ENCODE measurements at places on chromosomes 5 and 9.

- no peak for DNase-seq
Measured at GRCh38 chr9:133844398-133844784, 106.2 kb upstream of the SARDH start.

GRCh38 chr5:15966066-15966640 lies 213.4 kb downstream of the MARCHF11 start:
- DNase-seq: no peak

- no peak for DNase-seq
Measured at GRCh38 chr5:139062910-139063663, 135.1 kb downstream of the SIL1 start.

DNA sequence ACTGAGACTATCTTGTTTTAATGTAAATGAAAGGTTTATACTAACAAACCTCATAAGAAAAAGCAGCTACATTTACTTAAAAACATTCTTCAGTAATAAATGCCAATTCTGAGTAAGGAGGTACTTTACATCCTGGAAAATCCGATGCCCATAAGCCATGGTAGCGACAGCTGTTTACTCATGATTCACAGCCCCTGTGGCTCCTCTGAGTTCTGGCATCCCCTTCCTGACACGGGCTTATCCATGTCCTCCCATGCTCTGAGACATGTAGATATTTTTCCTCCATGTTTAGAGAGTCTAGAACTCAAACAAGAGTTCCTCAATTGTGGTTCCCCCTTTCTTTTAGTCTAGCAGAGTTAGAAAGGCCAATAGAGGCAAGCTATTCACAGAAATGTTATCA lies 63.1 kb upstream of the DEPDC1B start:
- DNase-seq: no peak

GRCh38 chr9:71285191-71285656 lies 163.8 kb upstream of the TRPM3 start:
- DNase-seq: peak; percentile 77

GRCh38 chr5:149371296-149371962 lies 7.7 kb downstream of the IL17B start:
- DNase-seq: peak; percentile 95

DNA sequence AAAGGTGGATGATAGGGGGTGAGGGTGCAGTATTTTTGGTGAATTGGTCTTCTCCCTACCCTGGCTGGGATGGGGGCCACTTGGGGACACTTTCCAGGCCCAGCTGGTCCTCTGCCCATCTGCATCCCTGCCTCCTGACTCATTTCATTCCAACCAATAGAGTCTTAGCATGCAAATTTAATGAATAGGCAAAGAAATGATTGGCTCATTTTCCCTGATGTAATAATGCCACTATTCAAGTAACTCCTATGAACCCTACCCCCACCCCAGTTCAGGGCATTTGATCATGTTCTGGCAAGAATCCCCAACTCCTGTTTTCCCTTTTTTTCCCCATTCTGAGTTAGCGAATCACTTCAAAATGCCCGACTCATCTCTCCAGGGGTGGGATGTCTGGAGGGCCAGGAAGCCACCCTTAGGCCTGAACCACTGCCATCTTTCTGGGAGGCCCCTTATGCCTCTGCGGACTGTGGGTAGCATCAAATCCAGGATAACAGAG lies 56.7 kb downstream of the PCDH1 start:
- peak; percentile 95 for DNase-seq

DNA sequence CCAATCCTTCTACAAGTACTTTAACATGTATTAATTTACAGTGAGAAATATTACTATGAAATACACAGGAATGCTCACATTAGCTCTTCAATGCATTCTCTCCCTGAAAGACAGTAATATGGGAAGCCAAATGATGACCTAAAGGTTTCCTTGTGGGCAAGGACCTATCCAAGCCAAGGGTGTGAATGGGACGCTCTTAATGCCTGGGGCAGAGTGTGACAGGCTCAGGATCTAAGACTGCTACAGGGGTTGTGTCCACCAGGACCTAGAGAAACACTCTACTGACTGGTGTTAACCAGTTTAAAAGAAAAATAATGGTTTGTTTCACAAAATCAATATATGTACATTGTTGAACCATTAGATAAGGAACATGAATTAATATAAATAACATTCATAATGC lies 158.7 kb downstream of the FGF1 start:
- DNase-seq: no peak

GRCh38 chr9:131733541-131734061 lies 6.3 kb downstream of the RAPGEF1 start:
- DNase-seq: peak; percentile 98

DNA sequence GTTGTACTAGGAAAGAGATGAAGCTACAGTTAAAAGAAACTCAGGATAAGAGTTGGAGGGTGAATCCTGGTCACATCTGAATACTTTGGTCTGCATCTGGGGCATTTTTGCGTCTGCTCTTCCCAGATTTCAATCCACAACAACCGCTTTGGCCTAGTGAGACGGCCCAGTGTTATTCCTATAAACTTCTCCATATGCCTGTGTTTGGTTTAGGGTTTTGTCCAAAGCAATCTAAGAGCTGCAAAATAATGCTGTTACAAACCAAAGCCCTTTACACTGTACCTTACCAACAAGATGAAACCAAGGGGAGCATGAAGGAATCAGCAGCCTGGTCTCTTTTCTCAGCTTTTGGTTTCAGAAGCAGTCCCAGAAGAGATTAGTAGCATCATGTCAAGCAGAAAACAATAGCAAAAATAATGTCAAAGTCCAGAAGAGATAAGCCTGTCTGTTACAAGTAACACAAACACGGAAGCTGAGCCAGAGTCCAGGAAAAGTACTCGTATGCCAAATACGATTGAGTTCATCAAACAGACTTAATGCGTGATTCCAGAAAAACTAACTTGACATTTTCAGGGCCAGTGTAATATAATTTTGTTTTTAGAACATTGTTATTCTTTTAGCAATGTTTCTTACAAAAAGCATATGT lies 379.9 kb upstream of the ACO1 start:
- no peak for DNase-seq

- no peak for DNase-seq
Measured at GRCh38 chr5:78597068-78597973, 51.3 kb downstream of the LHFPL2 start.

- no peak for DNase-seq
Measured at GRCh38 chr5:32916648-32917047, 205.5 kb downstream of the NPR3 start.

DNA sequence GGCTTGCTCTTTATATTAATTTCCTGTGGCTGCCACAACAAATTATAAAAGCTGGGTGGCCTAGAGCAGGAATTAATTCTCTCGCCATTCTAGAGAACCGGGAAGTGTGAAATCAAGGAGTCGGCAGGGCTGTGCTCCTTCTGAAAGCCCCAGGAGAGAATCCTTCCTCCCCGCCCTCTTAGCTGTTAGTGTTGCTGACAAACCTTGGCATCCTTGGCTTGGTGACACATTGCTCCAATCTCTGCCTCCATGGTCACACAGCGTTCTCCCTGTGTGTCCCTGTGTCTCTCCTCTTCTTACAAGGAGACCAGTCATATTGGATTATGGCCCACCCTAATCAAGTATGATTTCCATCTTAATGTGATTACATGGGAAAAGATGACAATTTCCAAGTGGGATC lies 55.9 kb upstream of the NEURL1B start:
- no peak for DNase-seq

GRCh38 chr5:86371061-86371460 lies 246.7 kb upstream of the COX7C start:
- DNase-seq: no peak

DNA sequence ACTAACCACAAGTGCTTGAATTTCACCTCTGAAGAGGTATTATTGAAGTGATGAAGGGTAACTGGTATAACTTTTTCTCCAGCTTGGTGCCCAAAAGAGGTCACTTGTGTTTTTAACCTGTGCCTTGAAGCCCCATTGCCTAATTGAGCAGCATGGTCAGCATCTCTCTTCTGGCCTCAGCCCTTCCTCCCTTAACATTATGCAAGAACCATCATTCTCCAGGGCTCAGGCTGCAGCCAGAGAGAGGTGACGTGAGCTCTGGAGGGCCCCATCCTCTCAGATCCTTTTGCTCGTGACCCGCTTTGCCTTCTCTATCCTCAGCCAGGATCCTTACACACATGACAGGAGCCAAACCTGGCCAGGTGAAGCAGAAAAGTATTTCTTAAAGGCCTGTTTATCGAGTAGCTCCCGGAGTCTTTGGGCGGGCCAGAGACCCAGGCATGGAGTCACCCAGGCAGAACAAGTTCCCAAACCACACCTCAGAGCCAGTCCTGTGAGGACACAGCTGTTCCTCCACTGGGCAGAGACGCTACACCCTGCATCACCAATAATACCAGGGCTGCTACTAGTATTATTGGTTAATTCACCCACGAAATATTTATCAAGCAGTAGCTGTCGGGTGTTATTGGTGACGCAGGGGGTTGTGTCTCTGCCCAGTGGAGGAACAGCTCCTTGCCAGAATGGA lies 29.6 kb upstream of the BOD1 start:
- no peak for DNase-seq

- peak; percentile 64 for DNase-seq
Measured at GRCh38 chr5:61669531-61669930, 337.5 kb downstream of the ZSWIM6 start.

DNA sequence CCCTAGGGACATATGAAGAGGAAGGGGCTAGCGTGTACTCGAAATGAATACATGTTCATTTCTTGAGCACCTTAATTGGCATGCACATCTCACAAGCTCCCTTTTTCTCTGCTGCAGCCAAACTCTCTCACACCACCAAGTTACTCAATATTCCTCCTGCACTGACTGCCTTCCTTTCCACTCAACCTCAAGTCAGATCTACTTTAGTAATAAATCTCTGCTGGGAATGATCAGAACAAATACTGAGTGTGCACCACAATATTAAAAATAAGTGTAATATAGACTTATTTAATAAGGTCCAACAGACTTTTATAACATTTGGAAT lies 995.8 kb upstream of the WWC1 start:
- DNase-seq: no peak

DNA sequence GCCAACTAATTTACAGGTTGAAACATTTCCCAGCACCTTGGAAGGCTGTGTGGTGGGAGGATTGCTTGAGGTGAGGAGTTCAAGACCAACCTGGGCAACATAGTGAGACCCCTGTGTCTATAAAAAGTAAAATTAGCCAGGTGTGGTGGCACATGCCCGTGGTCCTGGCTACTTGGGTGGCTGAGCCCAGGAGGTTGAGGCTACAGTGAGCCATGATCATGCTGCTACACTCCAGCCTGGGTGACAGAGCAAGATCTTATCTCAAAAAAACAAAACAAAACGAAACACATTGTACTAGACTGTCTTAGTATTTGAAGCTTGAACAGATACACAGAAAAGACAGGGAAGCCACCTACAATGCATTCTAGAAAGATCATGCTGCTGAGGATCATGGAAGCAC lies 2.8 kb upstream of the HSDL2 start:
- no peak for DNase-seq

- no peak for DNase-seq
Measured at GRCh38 chr5:147452165-147452811, 57.6 kb downstream of the DPYSL3 start.

DNA sequence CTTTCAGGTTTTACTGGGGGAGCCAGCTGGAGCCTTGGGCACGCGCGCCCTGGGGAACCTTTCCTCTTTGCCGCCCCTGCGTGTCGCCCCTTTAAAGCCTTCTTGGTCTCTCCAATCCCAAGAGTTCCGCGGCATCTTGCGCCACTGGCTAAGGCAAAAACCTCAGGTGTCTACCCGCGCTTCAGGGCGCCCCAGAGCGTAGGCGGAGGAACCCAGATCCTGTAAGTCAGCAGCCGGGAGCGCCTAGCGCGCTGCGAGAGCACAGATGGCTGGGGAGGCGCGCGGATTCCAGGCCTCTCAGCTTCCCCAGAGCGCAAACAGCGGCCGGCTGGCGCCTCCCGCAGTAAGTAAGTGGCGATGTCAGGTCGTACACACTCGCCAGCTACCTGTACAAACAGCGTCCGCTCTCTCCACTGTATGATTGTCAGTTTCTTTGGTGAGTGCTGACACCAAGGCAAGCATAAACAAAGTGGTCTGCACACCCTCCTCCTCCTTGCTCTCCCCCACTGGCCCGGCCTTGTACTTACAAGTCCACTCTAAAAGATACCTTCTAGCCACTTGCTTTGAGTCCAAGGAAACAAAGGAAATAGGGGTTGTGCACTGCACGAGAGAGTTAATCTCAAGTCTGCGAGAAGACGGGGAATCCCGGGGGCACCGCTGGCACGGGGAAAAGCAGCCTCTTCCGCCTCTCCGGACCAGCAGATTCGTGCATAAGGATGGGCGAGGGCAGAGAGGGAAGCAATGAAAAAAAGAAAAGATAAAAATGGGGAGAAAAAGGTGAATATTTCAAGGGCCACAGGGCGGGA lies 2.9 kb downstream of the HTR1A start:
- DNase-seq: peak; percentile 11

DNA sequence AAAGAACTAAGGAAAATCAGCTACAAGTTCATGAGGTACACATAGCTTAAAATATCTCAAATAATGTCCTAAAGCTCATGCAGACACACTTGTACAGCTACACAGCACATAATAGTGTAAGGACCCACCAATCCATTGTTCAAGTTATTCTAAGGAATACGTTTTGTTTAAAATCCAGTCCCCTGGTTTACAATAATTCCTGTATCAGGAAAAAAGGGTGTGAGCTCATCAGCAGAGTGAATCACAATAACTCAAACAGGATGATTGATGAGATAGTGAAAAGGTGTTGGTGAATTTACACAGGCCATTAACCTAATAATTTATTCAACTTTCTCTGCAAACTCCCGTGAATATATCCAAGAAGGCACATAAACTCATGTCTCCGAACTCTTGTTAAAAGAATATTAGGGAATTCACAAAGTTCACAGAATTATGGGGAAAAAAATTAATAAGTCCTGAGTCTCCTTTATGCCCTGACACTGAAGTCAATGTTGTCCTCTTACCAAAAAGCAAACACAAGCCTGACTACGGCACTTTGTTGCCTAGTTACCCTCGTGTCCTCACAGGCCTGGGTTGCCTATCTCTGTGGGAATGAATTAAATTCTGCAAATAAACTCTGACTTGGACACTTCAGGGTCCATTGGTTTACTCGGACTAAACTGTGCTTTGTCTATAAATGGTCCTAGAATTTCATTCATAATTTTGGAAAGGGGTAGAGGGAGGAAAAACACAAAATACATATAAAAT lies 142.8 kb upstream of the PDE4D start:
- no peak for DNase-seq

GRCh38 chr5:93322974-93323860 lies 257.8 kb downstream of the NR2F1-AS1 start:
- DNase-seq: no peak

DNA sequence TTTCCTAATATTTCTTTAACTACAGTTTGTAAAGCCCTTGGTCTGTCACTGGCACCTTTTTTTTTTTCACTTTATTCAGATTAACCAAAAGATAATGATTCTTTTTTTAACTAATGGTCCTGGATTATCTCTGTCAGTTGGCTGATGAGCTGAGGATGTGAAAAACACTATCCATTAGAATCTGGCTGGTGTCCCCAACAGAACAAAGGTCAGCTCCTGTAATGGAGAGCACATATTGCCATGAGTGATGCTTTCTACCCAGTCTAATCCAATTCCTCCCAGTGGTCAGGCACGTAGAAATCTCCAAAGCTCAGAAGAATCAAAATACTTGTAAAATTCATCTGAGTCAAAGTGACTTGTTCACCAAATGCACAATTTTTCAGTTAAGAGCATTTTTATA lies 491.7 kb upstream of the PIK3R1 start:
- DNase-seq: no peak
